ENCODE measurements at places on chromosomes 5 and 9.
A peak's percentile ranks its signal among the peaks of the same experiment; 100 is the strongest.

GRCh38 chr9:133031130-133031422, 279 bp downstream of the GTF3C5 start:
- DNase-seq = no peak

GRCh38 chr5:141880961-141881801, 3.0 kb upstream of the PCDH1 start:
- DNase-seq = peak; percentile 27

DNA sequence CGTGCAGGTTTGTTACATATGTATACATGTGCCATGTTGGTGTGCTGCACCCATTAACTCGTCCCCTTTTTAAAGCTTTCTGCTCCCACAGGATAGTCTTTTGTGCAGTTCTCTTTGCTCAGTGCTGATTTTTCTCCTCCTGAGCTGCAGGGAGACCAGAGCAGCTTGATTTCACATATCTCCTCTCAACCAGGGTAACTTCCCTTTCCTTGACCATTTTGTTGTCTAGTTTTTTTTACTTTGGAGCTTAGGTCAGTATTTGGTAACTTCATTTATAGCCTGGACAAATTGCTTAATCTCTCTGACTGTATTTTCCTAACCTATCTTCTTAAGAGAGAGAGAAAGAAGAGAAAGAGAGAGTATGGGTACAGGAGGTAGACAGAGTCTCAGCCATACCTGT, 137.1 kb upstream of the ZNF366 start:
- DNase-seq = no peak

GRCh38 chr5:15966066-15966640, 213.4 kb downstream of the MARCHF11 start:
- DNase-seq = no peak

GRCh38 chr5:142366007-142366406, 41.2 kb upstream of the SPRY4 start:
- no peak for DNase-seq

Data from neural progenitor cell (in vitro differentiated cells).